CD8-positive, alpha-beta memory T cell (primary cell): ENCODE measurements at places on chromosomes 2 and 18. TPM values are rescaled to one million over a fixed set of nuclear protein-coding genes. Genes with fewer than 3 reads are reported as not detected.

GRCh38 chr2:141741652-141742051 is 389.2 kb downstream of the LRP1B start:
- no peak for DNase-seq

DNA sequence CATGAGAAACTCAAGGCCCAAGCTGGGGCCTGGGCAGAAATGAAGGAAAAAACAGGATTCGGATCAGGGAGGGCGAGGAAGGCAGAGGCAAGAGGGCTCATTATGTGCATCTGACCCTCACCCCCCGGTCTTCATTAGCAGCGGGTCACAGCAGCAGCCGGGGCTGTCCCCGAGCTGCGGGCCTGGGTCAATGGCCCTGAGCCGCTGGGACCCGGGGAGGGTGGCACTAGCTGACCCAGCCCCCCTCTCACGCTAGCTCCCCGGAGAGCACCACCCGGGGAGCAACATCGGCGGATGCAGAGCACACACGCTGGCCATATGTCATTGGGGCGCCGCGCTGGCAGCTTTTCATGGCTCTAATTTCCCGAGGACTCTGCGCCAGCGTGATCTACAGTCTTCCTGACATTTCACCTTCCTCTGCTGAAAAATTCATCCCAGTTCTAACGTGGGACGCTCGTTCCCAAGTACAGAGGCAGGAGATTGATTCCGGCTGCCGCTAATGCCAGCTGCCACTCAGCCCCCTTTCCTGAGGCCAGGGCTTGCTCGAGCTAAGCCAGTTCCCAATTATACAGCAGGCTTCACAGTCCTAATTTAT is 63.7 kb downstream of the EIPR1 start:
- DNase-seq: no peak

DNA sequence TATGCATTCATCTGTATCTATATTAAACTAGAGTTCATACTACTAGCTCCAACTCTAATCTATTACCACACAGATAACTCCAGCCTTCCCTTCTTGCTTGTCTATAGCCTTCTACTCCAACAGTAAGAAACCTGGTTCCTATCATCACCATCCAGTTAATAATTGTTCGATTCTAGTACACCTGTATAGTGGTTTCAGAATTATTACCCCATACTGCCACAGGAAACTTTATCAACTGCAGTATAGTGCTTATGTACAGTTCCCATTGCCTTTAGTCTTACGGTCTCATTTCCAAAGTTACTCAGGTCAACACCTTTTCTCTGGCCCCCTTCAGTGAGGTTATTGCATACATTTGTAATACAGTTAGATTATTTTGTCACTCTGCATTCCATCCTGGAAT is 14.5 kb downstream of the METTL8 start:
- no peak for DNase-seq

DNA sequence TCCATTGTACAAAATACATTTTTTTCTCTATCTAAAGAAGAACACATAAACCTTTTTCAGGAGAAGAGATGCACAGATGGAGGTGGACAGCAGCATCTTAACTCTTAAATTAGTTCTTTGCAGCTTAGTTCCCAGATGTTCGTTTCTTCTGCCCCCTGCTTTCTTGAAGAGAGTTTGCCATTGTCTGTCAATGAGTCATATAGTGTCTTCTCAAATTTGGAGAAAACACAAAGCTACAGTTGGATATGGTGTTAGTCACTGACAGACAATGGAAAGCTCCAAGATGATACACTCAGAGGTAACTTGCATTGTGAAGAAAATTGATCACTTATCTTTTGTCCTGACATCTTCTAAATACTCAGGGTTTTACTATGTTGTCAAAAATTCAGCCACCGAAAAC is 48.8 kb upstream of the TMEFF2 start:
- DNase-seq: no peak

DNA sequence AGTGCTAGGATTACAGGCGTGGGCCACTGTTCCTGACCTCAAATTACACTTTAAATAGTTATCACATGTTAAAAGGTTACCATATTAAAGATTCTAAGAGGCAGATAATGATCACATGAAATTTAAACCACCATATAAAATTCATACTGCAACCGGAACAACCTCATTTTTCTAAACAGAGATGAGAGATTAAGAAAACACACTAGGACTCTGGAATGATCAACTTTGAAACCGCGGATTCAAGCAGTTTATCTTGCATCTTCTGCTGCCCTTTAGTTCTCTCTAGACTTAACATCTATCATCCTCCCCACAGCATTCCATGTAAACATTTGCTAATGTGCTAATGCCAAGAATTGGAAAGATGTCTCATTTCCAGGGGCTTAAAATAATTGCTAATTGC is 115.8 kb downstream of the PIGN start:
- DNase-seq: no peak

DNA sequence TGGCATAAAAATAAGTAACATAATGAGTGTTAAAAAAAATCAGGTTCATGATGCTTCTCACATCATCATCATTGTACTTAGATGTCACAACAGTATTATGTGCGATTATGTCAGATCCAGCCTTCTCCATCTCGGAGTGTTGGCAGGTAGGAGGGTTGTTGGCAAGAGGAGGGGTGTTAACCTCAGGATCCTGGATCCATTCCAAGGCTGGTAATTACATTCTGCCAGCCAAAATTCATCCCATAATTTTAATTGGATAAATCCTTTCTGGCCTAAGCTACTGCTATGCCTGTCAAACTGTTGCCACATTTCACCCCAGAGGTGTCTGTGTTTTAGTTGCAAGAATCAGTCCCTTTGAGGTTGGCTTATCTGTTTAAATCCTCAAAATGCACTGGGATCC is 891 bp upstream of the FTCDNL1 start:
- no peak for DNase-seq

GRCh38 chr2:71684226-71685072 is 231.1 kb downstream of the DYSF start:
- no peak for DNase-seq

DNA sequence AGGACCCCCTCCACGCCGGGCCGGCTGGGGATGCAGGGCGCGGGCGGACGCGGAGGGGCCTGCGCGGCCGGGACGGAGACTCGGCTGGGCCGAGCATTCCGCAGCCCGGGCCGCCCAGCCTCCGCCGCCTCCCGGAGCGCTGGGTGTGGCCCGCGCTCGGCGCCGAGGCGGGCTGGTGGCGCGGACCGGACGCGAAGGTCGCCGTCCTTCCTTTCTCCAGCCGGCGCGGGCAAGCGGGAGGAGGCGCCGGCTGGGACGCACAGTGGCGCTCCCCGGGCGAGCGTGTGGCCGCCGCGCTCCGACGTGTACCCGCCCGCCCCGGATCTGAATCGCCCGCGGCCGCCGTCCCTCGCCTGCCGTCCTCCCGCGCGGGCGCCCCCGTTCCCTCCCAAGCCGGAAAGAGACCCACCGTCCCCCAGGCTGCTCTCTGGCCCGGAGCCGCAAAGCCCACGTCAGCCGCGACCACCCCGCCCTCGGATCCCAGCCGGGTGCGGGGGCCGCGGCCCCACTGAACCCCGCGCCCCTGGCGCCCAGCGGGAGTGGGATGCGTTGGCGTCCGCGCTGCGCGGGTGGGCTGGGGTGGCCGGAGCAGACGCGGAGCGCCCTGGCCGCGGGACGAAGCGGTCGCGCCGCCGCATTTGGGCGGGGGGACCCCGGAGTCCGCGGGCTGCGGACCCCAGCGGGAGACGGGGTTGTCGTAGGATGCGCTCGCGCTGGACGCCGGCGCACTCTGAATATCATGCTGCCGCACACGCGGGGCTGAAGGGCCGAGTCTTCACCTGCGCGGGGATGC is 634 bp downstream of the SPATS2L start:
- DNase-seq: peak; percentile 3

- no peak for DNase-seq
Observed at GRCh38 chr2:98067160-98067559, 19.8 kb upstream of the VWA3B start.

- no peak for DNase-seq
Observed at GRCh38 chr18:33605250-33605649, 27.2 kb downstream of the ASXL3 start.

DNA sequence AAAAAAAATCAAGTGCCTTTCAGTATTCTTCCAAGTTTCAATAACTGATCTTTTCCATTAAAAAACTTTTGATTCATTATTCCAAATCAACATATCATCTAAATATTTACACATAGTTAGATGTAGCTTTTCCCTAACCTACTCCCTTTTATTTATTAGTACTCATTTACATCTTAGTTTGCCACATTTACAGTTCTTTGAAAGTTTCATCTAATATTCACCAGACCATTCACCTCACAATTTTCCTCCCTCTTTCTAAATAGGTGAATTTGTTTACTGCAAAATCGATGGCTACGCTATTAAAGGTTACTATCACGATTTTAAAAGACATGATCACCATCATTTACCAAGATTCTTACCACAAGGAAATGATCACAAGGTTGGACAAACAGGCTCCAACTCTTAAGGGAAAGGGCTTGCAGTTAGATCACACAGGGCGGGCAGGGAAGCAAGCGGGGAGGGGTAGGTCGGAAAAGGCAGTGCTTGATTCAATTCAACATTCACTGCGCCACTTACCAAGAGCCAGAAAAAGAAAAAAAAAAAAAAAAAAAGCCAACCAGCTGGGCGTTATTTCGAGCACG is 654 bp upstream of the MARCHF7 start:
- no peak for DNase-seq

DNA sequence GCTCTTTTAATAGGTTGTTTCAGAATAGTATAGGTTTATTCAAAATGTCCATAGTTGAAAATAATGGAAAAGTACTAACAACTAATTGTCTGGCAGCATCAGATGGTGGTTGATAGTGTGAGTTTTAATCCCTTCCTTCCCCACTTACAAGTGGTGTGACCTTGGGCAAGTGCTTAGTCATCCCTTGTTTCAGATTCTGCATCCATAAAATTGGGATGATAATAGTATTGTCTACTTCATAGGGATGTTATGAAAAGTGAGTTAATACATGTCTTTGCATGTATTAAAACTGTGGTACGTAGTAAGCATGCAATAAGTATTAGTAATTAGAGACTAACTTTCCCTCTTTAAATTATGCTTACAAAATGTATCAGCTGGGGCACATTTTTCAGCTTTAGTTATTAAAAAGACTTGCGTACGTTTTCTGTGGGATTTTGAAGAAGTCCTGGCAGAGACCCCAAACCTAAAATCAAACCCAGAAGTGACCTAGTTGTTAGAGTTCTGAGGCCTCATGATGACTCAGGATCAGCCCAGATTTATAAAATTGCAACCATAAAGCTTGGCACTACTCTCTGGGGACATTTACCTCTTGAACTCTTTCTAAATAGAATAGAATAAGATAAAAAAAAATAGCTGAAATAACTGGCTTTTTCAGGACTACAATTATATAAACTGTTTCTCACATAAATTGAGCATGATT is 8.6 kb downstream of the ITGA4 start:
- no peak for DNase-seq

GRCh38 chr2:100246163-100247145 is 75.8 kb downstream of the LONRF2 start:
- DNase-seq: no peak

- no peak for DNase-seq
Observed at GRCh38 chr18:50706199-50706598, 113.6 kb downstream of the MRO start.

DNA sequence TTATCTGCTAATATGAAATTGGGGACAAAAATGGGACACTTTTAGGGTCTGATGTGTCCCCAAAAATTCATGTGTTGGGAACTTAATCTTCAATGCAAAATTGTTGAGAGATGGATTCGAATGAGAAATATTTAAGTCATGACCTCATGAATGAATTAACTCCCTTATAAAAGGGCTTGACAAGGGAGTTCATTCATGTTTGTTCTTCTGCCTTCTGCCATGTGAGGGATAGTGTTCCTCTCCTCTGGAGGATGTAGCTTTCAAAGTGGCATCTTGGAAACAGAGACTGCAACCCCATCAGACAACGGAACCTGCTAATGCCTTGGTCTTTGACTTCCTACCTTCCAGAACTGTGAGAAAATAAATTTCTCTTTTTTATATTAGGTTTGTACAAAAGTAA is 89.2 kb upstream of the LINC00305 start:
- DNase-seq: no peak

DNA sequence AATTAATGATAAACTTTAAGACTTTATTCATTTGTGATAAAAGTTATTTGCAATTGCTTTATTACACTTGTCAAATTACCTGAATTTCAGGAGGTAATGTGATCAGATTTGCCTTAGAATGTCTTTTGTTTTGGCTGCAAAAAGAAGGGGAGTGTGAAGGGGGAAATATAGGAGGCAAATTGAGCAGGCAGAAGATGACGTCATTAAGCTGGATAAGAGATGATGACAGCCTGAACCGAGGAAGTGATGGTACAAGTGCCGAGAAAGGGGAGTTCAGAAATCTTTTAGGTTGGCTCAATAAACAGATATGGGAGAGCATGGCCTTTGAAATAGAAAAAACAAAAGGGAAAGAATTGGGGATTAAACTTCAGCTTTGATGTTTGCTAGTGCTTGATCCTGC is 73.0 kb upstream of the TTN start:
- no peak for DNase-seq

GRCh38 chr2:38201784-38202183 is 125.8 kb upstream of the CYP1B1 start:
- DNase-seq: no peak

DNA sequence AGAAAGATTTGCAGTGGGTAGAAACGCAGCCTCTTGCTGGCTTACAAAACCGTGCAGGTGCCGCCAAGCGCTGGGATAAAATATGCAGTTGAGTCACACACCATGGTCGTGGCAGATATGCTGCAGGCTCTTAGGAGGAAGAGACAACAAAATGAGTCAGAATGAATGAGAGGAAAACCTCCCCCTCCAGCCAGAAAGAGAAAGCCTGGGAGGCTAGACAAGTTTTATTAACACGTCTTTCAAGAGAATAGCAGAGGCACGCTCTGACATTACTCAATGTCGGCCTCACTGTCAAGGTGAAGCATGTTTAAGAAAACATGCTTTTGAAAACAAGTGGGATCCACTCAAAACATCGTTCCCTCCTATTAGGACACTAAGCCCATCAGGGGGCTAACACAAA is 37.1 kb upstream of the ZCCHC2 start:
- no peak for DNase-seq

- DNase-seq: no peak
Observed at GRCh38 chr2:5394223-5394622, 298.0 kb upstream of the SOX11 start.

- no peak for DNase-seq
Observed at GRCh38 chr2:43268066-43268953, 41.9 kb upstream of the ZFP36L2 start.

DNA sequence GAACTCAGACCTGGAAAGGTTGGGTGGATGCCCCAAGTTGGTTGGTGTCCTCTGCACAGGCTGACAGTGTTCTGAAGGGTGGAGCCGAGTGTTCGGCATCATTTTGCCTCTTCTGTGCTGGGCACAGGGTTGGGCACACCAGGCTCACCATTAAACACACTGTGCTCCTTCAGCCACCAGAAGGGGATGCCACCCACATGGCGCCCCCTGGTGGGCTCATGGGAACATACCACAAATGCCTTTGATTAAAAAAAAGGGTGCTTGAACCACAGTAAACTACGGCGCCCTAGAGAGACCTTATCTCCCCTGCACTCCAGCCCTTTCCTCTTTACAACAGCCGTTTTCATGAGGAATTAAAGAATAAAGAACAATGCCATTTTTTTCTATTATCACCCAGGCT is 89.4 kb downstream of the CELF4 start:
- no peak for DNase-seq

- no peak for DNase-seq
Observed at GRCh38 chr2:17107151-17107550, 411.1 kb downstream of the RAD51AP2 start.

The DSC1 gene
- 0.18 TPM for total RNA-seq

The CAPN13 gene
- not detected for total RNA-seq

The TXNDC2 gene
- total RNA-seq: not detected

The ACVR2A gene
- 1.4 TPM for total RNA-seq

The FSHR gene
- not detected for total RNA-seq

The SERPINB2 gene
- total RNA-seq: 1.2 TPM

The MAPK4 gene
- total RNA-seq: not detected

The HS1BP3 gene
- 9.3 TPM for total RNA-seq

The MAIP1 gene
- total RNA-seq: 40.8 TPM

The TGFA gene
- total RNA-seq: 0.42 TPM
